Ascending aorta (tissue), 2 donors: ENCODE measurements at places on chromosomes 3 and 15.

- DNase-seq = no peak
Measured at GRCh38 chr15:73142802-73143762, 90.8 kb downstream of the NEO1 start.

DNA sequence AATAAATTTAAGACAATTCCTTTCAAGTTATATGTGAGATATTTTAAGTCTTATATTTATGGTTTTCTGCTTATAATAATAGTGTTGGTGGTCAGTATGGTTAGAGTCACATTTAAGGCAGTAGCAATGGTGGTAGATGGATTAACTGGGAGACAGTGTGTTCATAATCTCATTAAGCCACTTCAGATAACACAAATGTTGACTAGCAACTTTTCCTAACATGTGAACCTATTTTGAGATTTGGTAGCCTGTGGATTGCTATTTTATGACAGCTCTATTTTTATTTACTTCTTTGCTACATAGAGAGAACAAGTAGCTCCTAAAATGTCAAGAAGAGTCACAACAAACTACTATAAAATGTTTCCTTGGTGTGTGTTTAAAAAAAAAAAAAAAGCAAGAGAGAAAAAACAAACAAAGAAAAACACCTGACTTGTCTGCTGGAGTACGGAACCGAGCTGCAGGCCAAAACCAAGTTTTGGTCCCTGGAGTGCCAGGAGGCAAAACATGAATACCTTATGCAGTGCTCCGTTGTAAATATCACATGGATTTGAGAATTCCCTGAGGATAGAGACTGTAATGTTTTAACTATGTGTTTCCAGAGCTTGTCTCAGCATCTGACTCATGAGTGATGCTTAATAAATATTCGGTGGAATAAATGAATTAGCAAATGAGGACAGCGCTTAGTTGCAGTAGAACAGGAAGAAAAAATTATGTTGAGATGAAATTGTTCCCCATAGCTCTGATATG, 457.1 kb upstream of the ROBO2 start:
- no peak for DNase-seq

GRCh38 chr3:187922704-187923416, 177.6 kb upstream of the BCL6 start:
- DNase-seq = no peak

- no peak for DNase-seq
Measured at GRCh38 chr3:120678984-120679383, 3.1 kb downstream of the HGD start.

- DNase-seq = no peak
Measured at GRCh38 chr15:92595506-92596381, 59.8 kb downstream of the FAM174B start.

DNA sequence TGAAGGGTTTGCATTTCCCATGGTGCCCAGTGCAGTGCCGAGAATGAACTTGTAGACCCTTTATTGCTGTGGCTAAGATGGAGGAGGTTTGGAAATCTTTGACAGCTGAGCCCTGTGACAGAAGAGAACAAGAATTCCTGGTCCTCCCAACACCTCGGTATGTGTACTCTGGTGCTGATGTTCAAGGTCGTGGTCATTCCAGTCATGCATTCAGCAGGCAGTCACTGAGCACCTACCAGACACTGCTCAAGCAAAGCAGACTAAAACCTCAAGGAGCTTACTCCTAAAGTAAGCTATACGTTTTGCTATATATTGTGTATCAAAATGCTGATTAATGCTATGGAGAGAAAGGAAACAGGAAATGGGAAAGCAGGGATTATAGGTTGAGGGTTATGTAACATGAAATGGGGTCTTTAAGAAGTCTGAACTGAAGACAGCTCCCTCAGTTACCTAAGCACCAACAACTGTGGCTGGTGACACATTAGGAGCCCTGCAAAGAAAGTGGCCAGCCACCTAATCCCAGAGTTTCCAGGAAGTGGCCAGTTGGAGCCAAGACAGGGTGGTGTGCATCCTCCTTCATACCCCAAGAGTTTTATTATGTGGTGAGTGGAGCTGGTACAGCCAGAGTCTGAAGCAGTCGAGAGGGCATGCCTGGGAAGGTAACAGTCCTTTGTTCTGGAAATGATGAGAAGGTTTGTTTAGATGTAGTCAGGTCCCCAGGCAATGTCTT, 65.0 kb downstream of the CCNL1 start:
- no peak for DNase-seq

DNA sequence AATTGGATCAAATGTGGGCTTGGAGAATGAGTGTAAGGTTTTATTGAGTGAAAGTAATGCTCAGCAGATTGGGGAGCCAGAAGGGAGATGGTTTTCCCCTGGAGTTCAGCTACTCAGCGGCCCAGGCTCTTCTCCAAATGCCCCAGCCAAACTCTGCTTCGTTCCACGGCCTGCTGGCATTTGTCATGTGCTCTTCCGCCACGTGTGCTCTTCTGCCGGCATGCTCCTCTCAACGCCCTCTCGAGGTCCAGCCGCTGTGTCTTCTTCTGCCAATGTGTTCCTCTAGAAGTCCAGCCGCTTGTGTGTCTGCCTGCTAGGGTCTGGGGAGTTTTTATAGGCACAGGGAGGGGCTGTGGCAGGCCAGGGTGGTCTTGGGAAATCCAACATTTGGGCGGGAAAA, 156.8 kb downstream of the RBPMS2 start:
- DNase-seq = no peak

DNA sequence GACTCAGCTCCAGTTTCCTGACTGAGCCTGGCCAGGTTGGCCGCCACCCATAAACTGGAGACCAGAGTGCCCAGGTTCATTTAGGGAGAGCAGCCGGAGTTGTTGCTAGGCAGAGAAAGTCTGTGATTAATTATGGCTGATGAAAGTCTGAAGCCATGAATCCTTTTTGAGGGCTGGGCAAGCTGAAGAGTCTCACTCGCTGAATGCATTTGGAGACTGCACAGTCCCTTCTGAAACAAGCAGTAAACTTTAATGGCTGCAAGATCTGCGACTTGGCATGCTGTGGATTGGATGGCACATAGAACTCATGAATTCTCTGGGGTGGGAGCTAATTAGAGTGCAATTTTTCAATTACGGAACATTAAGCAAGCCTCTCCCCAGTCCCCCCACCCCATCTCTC, 282.1 kb downstream of the RPLP1 start:
- no peak for DNase-seq

DNA sequence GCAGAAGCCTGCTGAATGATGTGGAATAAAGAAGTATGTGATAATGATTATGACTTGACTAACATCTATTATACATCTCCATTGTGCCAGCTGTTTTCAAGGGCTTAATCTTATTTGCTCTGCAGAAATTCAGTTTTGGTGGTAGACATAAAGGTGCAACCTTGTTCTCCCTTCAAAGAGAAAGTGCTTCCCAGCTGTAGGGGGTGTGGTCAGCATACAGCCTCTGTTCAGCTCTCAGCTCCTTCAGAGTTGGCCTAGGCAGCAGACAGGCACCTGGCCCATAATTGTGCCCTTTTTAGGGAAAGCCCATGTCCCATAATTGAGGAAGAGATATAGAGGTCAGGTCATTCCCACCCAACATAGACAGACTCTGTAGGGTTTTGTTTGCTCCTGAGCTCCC, 104.3 kb upstream of the EOMES start:
- no peak for DNase-seq

DNA sequence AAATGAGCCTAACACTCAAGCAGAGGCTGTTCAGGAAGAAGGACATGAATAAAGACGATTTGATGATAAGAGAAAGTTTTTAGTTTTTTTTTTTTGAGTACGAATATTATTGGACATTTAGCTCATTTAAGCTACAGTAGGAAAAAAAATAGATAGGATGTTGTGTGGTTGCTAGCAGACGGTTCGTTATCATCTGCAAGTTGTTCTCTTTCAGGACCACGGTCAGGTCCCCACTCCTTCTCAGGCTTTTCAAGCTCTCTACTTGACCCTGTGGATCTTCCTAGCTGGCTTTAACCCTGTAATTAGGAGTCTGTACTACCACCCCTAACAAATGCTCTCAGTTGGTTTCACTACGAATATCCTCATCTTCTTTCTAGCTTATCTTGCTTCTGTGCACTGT, 1.1 kb downstream of the KCNH8 start:
- DNase-seq = no peak

DNA sequence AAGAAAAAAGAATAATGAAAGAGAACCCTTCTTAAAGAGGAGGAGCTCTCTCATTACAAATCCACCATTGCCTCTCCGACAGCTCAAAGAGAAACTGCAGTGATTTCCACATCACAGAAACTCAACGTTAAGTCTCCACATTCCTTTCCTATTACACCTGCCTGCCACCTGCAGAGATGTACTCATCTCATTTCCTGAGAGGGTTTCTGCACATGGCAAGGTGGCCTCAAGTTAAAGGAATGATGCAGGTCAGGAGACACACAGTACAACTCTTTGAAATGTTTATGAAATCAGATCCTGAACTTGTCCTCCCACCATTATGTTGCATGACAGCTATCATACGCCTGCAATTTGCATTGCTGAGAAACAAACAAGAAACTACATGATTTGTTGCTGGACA, 458.4 kb upstream of the ADAMTS9 start:
- DNase-seq = no peak

DNA sequence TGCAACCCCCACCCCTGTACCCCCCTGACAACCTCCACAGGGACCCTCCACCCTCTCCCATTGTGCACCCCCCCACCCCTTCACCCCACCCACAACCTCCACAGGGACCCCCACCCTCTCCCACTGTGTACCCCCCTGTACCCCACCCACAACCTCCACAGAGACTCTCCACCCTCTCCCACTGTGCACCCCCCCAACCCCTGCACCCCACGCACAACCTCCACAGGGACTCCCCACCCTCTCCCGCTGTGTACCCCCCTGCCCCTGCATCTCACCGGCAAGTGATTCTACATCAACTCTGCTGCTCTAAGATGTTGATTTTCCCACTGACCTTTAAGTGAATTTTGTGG, 51.5 kb upstream of the RPL32 start:
- no peak for DNase-seq

GRCh38 chr3:196246612-196247308, 30.4 kb downstream of the SLC51A start:
- no peak for DNase-seq

DNA sequence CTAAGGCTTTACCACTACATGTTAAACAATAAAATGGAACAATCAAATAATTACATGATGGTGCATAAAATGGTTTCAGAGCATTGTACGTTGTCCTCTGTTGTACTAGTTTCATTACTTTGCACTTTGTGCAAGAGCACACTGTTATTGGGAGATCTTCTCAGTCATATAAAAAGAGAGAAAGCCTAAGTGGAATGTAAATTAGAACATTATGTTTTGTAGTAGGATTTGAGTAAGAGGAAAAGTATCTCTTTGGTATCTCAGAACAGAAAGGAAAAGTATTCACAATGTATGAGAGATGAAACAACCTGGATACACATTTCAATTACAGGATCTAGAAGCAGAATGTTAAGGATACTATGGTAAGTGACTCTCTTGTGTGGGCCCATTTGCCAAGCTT, 26.9 kb upstream of the PLSCR2 start:
- DNase-seq = no peak

GRCh38 chr15:73686781-73687256, 2.6 kb downstream of the CD276 start:
- no peak for DNase-seq

DNA sequence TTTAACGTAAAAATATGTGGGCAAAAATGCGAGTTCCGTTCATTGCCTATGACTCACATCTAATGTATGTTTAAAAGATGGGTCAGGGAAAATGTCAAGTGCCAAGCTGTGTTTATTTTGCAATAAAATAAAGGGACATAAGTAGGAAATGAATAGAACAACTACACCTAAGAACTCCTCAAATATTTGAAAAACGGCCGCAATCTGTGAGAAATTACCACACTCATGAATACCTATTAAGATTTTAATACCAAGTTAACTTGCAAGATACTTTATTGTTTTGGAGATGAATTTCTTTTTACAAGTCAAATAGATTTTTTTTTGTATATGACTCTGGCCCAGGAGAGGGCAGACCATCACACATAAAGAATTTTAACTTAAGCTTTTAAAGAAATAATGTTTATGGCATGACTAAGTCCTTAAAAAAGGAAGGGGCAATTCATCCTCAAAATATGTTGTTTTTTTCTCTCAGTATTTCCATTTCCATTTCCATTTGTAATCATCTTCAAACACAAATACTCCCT, 152.7 kb downstream of the SUCNR1 start:
- DNase-seq = no peak

GRCh38 chr3:29488922-29489321, 208.1 kb downstream of the RBMS3 start:
- no peak for DNase-seq

DNA sequence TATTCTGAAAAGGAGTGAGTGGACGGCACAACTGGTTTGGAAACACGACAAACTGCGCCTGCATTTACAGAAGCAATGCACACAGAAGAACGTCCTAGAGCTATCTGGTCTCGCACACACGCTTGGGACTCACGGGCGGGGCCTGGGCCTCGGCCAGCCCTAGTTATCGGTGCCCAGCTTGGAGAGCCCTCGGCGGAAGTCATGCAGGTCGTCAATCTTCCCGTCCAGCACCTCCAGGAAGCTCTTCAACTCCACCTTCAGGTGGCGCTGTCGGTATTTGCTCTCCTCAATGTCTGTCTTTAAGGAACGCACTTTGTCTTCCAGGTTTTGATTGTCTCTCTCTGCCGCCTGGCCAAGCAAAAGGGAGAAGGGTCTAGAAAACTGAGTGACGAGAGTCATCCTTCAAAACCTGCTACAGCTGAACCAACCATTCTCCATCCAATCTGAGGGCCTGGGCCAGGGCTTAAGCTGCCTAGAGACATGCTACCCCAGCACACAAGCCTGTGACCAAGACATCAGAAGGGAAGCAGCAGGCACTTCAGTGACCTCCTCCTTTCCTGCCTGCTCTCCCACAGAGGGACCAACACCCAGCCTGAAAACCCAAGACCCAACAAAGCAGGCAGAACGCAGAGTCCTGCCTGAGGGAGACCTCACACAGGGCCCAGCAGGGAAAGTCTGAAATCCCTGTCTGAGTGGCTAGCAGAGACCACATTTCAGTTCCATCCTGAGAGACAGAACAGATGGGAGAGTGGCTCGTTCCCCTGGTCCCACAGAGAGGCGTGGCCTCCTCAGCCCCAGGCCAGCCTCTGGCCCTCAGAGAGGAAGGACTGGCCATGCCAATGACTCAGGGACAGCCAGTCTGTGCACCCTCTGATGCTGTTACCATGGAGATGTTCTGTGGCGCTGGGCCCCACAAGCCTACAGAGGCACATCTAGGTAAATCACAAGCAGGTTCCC, 40.4 kb downstream of the WHAMM start:
- peak; percentile 68 for DNase-seq

DNA sequence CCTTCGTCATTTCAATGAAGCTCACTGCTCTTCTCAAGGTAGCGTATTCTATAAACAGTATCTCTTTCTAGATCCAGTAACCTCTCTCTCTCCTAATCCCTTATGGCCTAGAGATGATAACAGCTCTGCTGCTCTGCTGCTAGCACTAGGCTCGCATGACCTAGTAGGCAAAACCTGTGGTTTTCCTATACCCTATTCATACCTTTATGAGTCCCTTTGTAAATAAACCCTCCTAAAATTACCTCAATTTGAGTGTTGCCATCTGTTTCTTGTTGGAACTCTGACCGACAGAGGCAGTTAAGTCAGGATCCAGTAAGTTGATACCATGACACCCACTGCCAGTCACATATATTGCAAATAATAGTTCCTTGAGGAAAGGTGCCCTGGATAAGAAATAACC, 7.3 kb downstream of the CCDC14 start:
- no peak for DNase-seq
